ENCODE measurements at places on chromosomes 1 and 21.

GRCh38 chr1:13487143-13487868 lies 26.5 kb downstream of the LRRC38 start:
- DNase-seq: no peak

- DNase-seq: no peak
These were observed 325.7 kb downstream of the HHAT start for GRCh38 chr1:210654176-210654981.

DNA sequence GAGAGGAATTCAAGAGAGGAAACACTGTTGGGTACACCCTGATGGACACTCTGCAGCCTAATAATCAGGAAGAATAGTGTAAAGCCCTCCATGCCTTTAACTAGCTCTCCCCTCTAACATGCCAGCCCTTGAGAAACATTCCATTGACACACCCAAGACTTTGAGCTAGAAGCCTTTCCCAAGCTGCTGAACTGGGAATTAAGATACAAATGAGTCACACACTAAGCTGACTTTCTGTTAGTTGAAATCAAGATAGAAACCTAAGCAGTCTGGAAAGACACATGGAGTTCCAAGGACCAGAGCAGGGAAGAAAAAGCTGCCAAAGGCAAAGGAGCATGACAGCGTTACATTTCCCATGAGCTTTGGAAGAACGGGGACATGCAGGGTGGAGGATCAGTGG lies 380.8 kb downstream of the NPHP4 start:
- DNase-seq: no peak

DNA sequence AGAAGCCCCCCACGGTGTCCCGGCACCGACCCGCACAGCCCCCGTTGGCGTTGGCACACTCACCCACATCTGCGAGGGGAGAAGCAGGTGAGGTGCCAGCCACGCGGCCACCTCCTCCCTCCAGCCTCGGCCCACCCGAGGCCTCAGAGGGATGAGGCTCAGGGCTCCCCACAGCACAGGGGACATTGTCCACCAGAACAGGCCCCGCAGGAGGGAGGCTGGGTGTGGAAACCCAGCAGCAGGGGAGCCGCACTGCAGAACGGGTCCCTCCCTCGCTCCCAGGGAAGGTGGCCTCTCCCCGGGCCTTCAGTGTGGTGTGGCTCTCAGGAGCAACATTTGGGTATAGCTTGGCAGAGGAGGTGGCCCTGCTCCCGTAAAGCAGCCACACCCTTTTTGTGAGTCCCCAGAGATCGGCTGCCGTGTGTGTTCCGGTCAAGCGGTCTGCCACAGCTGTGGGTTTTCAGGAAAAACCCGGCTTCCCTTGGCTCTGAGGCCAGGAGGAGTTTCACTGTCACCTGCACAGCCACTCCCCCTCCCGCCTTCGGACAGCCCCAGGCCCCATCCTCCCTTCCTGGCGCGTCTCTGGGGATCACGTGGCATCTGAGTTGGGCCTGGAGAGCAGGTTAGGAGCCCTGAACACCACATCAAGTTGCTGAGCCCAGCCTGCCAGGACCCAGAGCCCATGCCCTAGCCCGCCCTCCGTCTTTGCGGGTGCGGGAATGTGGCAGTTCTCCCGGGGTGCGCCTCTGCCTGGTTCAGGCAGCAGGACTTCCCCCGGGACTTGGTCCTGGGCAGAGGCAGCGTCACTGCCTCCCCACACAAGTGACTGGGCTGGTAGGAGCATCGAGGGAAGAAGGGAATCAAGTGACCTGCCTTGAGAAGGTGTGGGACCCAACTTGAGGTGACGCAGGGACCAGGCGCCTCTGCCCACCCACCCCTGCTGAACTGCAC lies 64.0 kb downstream of the MEGF6 start:
- DNase-seq: no peak

DNA sequence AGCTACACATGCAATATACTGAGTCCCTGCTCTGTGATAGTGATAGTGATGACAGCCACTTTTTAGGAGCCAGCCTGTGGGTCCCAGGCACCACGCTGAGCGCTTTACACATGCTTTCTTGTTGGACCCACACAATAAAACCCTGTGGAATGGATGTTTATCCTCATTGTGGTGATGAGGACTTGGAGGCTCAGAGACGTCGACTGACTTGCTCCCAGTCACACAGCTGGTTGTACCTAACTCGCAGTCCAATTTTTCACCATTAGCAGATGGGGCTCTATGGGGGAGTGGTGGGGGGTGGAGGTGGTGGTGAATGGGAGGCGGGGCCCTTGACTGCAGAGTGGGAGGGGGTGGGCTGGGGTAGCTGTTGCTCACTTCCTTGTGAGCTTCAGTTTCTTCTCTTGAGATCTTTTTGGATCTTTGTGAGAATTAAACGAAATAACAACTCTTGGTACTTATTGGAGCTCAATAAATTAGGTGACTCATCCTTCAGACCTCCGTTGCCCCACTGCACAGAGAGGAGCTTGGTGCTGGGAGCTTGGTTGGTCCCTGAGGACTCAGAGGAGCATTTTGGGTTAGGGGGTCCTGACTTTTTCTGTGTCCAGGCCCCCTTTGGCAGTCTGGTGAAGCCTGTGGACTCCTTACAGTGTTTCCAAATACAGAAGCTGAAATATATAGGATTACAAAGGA lies 61.8 kb upstream of the CD1D start:
- no peak for DNase-seq

DNA sequence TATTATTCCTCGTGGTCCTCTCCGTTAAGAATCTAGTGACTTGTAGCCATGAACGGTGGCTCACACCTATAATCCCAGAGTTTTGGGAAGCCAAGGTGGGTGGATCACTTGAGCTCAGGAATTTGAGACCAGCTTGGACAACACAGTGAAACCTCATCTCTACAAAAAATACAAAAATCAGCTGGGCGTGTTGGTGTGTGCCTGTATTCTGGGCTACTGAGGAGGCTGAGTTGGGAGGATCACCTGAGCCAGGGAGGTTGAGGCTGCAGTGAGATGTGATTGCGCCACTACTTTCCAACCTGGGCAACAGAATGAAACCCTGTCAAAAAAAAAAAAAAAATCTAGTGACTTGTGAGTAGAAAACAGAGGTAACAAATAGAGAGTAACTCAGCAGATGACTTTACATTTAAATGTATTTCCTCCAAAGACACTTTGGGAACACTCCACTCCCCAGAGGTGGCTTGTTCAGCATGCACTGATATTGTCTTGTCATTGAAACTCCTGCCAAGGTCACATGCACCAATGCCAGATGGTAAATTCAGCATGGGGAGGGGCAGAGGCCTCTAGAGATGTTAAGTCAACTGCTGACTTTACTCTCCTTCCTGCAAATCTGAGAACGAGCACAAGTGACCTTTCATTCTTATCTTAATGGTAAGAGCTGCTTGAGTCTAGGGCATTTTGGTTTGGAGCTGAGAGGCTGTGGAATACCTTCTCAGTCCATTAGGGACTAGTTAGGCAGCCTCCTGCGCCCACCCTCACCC lies 24.9 kb downstream of the CCDC185 start:
- DNase-seq: no peak

DNA sequence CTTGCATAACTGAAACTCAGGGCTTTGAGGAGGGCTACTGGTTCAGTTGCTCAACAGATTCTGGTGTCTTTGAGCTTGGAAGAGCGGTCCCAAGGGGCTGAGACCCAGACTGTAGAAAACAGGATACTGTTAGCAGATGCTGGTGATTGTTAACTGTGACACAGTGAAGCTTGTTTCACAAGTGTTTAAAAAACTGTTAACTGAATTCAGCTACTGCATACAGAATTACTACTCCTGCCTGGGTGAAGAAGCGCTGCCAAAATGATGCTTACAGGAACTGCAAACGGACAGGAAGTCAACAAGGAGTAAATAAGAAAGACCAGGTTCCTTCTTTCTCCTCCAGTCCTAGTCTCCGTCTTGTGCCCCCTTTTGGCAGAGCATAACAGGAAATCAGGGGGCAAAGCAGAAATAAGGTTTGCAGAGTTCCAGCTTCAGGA lies 195.3 kb upstream of the USP25 start:
- no peak for DNase-seq

DNA sequence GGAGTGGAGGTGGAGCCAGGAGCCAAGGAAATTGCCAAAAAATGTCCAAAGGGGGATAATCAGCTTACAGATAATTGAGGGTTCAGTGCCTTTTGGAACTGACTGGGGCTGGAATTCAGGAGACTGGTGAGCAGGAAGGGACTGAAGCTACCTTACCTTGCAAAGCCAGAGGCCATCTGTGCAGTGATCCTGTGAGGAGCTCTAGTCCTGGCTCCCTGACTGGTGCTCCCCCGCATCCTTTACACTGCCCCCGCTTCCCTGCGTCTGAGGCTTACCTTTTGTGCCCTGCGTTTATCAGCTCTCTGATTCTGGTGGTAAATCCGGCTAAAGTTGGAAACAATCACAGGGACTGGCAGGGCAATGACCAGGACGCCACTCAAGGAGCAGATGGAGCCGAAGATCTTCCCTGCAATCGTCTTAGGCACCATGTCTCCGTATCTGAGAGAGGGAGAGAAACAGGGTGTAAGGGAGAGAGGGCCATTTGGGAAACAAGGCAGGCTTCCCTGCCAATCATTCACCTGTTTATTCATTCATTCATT lies 31.0 kb downstream of the DDX20 start:
- no peak for DNase-seq

DNA sequence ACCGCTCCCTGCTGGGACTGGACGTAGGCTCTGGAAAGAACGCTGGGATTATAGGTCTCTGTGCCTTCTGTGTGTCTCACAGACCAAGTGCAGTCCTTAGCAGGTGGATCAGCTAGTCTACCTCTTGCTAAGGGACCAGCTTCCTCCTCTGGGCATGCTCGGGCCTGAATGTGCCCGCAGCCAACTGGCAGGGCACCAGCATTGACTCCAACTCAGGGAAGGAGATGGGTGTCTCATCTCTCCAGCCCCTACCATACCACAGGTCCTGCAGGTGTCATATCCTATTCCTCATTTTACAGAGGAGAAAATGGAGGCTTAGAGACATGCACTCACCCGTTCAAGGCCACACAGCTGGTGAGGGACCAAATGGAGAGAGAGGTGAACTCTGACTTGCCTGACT lies 340.2 kb downstream of the PTPRU start:
- no peak for DNase-seq

DNA sequence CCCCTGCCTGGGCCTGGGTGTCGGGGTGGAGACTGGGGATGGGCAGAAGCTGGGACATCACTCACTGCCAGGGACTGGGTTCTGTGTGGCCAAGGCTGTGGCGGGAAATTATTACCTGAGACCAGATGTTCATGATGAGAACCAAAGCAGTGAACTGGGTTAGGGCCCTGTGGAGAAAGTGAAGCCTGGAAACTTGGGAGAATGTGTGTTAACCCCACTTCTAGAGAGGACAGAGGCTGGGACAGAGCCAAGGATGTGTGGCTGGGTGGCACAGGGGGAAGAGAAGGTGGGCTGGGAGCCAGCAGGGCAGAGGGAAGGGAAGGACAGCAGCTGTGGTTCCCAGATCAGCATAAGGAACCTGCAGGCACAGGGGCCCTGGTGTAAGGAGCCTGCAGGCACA lies 31.3 kb downstream of the CNIH3 start:
- no peak for DNase-seq

DNA sequence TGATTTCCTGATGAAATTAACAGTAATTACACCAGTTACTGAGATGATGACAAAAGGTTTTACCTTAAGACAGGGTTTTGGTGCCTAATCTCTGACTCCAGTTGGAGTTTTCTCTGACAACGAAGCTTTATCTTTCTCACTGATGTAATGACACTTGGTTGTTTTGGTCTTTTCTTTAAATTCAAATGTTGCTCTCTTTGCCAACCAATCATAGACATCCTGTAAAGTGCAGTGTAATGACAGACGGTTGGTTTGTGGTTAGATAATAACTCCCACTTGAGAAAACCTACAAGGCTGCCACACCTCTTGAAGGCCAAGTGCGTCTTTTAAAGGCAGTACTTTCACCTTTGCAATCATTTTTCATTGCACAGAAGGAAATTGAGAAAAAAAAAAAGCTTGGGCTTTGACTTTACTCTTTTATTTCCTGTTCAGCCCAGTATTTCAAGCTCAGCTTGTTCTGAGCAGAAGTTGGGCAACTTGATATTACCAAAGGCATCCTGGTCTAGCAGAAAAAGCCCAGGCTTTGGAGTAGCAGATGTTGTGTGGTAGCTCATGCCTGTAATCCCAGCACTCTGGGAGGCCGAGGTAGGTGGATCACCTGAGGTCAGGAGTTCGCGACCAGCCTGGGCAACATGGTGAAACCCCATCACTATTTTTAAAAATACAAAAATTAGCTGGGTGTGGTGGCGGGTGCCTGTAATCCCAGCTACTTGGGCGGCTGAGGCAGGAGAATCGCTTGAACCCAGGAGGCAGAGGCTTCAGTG lies 14.9 kb downstream of the PDIK1L start:
- peak; percentile 32 for DNase-seq

GRCh38 chr1:165699577-165699976 lies 1.2 kb upstream of the ALDH9A1 start:
- no peak for DNase-seq

GRCh38 chr1:212791261-212791675 lies 309 bp downstream of the NSL1 start:
- no peak for DNase-seq

DNA sequence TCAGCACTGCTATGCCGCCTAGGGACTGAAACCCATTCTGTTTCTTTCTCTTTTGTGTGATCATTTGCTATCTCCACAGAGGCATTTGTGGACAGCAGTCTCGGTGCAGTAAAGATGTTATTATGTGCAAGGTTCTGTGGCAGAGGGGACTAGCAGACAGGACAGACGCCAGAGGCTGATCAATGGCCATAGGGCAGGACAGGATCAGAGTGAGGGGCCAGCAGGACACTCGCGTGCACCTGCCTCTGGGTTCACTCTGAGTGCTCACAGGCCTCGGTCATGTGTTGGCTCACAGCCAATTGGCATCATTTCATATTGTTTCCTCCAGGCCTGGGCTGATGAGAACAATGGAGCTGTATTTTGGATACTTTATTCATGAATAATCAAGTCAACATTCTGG lies 212.6 kb downstream of the TGFB2 start:
- no peak for DNase-seq

GRCh38 chr1:53348486-53349368 lies 20.9 kb upstream of the LRP8 start:
- no peak for DNase-seq

DNA sequence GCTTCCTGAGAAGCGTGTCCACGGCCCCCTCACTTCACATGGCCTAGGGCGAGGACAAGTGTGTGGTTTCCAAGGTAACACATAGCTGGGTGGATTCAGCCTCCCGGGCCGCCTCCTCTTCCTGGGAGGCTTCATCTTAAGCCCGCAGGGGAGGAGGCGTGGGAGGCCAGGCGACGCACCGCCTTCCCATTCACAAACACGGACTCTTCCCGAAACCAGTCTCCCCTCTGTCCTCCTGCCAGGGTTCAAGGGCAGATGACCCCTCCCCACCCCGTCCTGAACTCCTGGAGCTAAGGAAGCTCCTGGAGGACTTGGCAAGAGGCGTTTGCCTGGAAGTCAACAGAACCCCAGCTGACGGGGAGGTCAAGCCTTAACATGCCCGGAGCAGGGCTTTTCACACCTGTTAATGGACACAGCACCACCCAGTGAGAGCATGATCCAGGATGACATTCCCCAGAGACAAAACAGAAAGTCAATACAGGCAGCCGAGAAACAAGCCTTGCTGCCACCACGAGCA lies 56.7 kb downstream of the KCNN3 start:
- DNase-seq: no peak

GRCh38 chr21:44949779-44950198 lies 10.0 kb downstream of the SLX9 start:
- peak; percentile 87 for DNase-seq
